Testis (tissue), 5 donors: ENCODE measurements at places on chromosomes 7 and 10. TPM values are rescaled to one million over a fixed set of nuclear protein-coding genes. Genes with fewer than 3 reads are reported as not detected.

DNA sequence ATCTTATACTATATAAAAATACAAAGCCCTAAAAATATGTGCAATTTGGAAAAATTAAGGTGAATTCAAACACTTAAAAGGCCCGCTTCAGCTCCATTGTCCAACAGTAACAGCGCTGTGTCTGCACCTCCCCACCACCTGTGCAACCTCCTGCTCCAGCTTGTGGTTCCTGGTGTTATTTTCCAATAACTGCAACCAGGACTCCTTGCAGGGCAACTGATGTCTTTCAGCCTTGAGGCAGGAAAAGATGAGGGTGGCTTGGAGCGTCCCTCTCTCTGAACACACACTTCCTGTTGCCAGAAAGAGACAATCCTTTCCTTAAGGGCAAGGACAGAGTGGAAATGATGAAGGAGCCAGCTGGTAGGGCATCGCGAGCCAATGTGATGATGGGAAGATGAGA, 336.0 kb downstream of the GLRX3 start:
- no peak for DNase-seq

Gene MRLN
- polyA plus RNA-seq, result 1.4 TPM

Gene DBF4
- polyA plus RNA-seq, result 85.5 TPM

Gene ASZ1
- polyA plus RNA-seq, result 18.4 TPM

Gene COA1
- polyA plus RNA-seq, result 36.4 TPM

- DNase-seq, result no peak
These were observed 626.5 kb upstream of the GALNT17 start for GRCh38 chr7:70505468-70505867.

Gene CYP3A7
- polyA plus RNA-seq, result not detected

DNA sequence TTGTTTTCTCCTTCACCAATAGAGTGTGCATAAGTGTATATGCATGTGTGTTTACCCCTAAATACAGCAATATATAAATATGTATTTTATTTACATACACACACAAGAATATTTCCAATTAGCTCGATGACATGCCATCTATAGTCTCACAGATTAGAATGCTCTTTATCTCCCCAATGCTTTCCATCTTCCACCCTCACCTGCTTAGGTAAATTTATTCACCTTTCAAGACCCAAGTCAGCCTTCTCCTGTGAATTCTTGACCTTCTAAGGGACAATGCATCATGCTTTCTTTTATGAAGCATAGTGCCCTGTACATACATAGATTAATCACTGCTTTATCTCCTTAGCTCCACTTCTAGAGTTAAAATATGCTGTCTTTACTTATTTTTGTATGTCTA, 49.7 kb downstream of the SEMA3A start:
- no peak for DNase-seq

Gene PLPP4
- polyA plus RNA-seq, result 12.6 TPM

Gene ANK3
- 23.5 TPM for polyA plus RNA-seq

- DNase-seq, result no peak
These were observed 13.1 kb upstream of the CUX1 start for GRCh38 chr7:101804088-101804963.

Gene TLX1
- polyA plus RNA-seq, result 0.44 TPM

DNA sequence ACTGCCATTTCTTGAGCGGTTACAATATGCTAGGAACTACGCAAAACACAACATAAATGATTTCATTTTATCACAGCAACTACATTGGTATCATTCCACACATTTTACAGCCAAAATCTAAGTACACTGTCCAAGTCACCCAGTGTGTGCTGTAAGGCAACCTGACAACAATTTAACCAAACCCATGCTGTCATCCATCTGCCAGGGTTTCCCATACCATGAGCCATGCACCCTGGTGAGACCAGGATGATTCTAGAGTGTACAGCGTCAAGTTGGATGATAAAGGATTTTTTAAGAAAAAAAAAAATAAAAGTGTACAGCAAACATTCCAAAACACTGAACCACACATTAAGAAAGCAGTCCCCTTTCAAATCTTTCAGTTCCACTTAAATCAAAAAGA, 52.9 kb downstream of the PIK3AP1 start:
- DNase-seq, result no peak

DNA sequence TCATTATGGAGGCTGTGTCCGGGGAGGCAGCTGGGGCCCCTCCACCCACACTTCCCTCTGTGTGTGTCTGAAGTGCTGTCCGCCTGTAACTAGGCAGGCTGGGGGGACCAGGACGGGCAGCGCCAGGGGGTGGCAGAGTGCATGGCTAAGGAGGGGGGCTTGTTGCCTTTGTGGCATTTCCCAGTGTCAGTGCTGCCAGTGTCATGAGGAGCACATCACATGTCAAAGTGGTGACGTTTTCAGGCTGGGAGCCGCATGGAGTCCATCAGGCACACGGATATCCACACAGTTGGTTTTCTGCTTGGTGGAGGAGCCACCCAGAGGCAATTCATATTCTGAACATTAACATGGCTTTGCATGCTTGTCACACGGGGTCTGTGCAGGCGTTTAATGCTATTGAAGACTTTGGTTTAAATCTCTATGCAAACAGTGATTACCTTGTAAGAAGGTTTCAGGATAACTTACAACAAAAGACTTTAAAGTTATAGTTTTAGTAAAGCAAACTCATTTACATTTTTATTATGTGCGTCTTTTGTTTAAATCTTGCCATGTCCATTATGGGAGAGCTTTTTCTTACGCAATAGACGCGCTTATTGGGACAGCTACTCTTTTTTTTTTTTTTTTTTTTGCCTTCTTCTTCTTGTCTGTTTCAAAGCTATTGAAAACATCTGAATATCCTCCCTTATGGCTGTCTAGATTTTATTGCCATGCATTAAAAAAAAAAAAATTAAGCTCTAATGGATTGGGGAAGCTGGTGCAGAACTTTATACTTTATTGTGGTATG, 52.9 kb downstream of the C10orf67 start:
- no peak for DNase-seq

Gene NRAP
- polyA plus RNA-seq, result 7.9 TPM

DNA sequence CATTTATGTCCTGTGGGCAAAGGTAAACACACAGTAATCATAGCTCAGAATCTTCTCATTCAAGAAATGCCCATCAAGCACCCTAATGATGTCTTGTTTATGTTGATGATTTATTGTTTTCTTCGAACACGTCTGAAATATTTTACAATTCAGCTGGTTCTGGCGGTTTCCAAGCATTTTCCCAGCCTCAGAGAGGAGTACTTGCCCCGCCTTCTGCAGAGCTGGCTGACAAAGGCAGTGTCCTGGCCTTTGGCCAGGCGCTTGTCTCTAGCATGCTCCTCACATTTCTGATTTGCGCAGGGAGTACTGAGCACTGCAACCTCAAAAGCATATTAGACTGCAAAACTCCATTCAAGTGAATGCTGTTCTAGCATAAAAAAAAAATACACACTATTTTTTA, 314.2 kb upstream of the GNAI1 start:
- DNase-seq, result peak; percentile 79

- DNase-seq, result no peak
These were observed 14.4 kb upstream of the SPRN start for GRCh38 chr10:133438711-133439273.

GRCh38 chr10:10294881-10295529, 722.7 kb upstream of the CELF2 start:
- DNase-seq, result no peak

Gene LIPN
- not detected for polyA plus RNA-seq

DNA sequence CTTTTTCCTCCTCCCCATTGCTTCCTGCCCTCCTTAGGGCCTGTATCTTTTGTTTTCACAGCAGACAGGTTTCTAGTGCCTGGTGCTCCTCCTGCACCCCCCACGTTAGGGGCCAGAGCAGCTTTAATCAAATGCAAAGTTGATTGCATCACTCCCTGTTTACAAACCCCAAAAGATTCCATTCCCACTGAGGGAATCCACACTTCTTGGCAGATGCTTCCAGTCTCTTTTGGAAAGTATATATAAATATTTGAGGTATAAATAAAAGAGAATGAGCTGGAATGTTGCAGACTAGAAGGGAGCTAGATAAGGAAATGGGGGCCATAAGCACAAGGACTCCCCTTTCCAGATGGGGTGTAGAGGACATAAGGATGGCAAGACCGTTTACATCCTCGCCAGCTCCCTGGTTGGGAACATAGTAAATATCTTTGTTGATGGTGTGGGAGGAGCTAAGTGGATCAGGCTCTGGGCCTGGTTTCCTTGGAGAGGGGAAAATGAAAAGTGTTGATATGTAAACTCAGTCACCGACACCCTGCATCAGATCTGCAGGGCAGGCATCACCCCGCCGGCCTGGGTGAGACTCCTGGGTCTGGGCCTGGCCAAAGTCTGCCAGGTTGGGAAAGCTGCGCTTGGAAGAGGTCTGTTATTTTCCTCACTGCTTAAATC, 6.2 kb downstream of the RARRES2 start:
- no peak for DNase-seq

Gene ACTR3C
- 12.2 TPM for polyA plus RNA-seq

GRCh38 chr7:94270772-94271171, 123.9 kb upstream of the COL1A2 start:
- DNase-seq, result no peak

Gene ADARB2
- polyA plus RNA-seq, result 10.4 TPM

Gene CD36
- 12.8 TPM for polyA plus RNA-seq

- DNase-seq, result no peak
These were observed 38.3 kb upstream of the PPP2R2D start for GRCh38 chr10:131862548-131862947.

- no peak for DNase-seq
These were observed 11.6 kb downstream of the COL28A1 start for GRCh38 chr7:7524121-7524520.

Gene TBC1D12
- polyA plus RNA-seq, result 22.3 TPM

GRCh38 chr10:3054183-3054850, 13.0 kb upstream of the PFKP start:
- DNase-seq, result no peak

DNA sequence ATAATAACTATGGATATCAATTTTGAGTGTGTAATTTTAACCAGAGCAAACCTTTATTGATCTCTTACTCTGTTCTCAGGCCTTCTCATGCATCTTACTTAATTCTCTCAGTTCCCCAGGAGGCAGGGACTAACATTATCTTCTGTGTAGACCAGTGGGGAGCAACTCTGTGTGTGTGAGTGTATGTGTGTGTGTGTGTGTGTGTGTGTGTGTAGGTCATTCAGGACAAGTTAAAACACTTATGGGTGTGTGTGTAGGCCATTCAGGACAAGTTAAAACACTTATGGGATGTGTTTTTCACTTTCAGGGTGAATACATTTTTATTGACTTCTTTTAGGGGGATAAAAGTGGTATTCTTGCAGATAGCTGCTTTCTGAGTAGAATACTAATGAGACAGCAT, 145.0 kb downstream of the ADAM12 start:
- no peak for DNase-seq

Gene NUTM2B
- polyA plus RNA-seq, result 5.6 TPM

GRCh38 chr10:5814110-5815107, 1.2 kb upstream of the GDI2 start:
- no peak for DNase-seq

- peak; percentile 47 for DNase-seq
These were observed 217.2 kb upstream of the MKLN1 start for GRCh38 chr7:131110297-131111080.
